ENCODE measurements at places on chromosomes 7 and 10.
A peak's percentile ranks its signal among the peaks of the same experiment; 100 is the strongest.

DNA sequence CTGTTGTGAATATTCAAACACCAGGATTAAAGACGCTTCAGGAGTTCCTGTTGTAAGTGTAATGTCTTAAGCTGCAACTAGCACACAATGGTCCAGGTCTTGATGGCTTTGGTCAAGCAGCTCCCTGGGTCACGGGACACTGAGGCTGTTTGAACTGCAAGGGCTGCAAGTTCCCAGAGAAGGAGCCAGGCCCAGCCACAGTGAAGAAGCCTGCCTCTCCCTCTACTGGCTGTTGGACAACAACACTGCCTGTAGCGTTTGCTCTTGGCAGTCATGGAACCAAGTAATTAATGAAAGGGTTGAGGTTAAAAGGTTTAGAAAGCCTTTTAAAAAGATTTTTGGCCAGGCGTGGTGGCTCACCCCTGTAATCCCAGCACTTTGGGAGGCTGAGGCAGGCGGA lies 31.9 kb upstream of the GUSB start:
- peak; percentile 32 for DNase-seq

DNA sequence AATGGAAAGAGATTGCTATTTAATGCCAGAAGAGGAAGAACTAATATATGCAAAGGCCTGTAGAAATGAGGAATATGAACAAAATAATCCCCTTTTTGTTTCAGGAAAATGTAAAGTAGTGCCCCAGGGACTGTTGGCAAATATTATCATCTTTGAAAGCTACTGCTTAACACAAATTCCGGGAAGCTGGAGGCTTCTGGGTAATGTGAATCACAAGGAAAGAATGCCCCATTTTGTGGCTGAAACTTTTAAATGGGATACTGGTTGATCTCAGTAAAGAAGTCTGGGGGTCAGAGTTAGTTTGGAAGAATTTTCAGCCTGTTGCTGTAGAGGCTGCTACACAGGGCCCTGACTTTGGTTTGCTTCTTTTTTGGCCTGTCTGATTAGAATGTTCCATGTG lies 141.0 kb downstream of the PTEN start:
- no peak for DNase-seq

GRCh38 chr10:24496906-24497305 lies 226.8 kb downstream of the ARHGAP21 start:
- no peak for DNase-seq

DNA sequence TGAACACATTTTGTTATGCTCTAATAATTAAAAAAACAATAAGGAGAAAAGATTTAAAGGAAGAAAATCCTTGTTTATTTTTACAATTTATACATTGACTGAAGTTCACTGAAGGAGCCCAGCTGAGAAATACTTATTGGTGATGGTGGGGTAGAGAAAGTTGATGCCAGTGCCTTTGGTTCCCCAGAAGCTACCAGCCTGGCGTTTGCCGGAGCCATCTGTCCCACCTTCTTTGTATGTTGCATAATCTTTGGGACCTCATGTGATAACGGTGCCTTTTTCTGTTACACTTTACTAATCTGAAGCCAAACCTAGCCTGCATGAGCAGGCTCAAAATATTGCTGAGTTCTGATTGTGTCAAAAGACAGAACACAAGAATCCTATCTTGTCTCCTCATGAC lies 22.7 kb downstream of the ZNF365 start:
- DNase-seq = no peak

DNA sequence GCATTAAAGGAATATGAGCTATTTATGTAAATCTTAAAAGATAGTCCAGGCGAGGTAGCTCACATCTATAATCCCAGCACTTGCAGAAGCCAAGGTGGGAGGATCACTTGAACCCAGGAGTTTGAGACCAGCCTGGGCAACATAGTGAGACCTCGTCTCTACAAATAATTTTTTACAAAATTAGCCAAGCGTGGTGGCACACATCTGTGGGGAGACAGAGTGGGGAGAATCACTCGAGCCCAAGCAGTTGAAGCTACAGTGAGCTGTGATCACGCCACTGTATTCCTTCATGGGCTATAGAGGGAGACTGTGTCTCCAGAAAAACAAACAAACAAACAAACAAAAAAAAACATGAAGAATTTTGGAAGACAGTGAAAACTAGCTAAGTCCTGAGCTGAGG lies 28.4 kb downstream of the HERC4 start:
- no peak for DNase-seq

DNA sequence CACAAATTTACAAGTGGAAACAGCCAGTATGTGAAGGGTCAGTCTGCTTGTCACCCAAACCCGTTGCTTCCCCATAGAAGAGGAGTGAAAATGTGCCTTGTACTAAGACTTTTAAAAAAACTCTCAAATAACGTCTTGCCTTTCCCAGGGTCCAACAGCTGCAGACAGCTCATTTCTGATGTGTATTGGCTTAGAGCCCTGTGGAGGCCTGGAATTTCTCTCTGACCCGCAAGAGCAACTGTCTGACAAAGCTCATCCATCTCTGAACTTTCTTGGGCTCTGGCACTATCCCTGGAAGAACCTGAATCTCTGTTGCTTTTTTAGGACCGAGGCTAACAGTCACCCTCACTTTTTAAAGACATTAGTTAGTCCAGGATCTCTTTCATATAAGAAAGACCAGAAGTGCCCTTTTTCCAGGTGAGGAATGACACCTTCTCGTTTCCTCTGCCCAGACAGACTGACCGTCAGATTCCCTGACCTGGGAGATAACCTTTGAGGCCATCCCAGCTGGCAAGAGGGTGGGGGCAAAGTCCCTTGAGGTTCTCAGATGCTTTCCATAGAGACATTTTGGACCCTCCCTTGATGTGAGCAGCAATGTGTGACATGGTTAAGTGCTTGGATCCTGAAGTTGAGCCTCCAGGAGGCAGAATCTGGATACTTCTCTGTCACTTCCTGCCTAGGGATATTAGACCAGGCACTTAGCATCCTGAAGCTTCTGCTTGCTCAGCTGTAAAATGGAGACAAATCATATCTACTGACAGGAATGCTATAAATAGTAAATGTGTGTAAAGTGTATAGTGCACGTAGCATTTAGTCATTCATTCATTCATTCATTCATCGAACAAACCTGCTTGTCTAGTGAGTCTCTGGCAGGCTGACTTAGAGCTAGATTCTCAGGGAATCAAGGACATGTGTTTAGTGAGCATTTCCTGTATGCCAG lies 4.5 kb upstream of the NODAL start:
- DNase-seq = no peak

- no peak for DNase-seq
Measured at GRCh38 chr7:91142743-91143142, 121.5 kb upstream of the FZD1 start.

DNA sequence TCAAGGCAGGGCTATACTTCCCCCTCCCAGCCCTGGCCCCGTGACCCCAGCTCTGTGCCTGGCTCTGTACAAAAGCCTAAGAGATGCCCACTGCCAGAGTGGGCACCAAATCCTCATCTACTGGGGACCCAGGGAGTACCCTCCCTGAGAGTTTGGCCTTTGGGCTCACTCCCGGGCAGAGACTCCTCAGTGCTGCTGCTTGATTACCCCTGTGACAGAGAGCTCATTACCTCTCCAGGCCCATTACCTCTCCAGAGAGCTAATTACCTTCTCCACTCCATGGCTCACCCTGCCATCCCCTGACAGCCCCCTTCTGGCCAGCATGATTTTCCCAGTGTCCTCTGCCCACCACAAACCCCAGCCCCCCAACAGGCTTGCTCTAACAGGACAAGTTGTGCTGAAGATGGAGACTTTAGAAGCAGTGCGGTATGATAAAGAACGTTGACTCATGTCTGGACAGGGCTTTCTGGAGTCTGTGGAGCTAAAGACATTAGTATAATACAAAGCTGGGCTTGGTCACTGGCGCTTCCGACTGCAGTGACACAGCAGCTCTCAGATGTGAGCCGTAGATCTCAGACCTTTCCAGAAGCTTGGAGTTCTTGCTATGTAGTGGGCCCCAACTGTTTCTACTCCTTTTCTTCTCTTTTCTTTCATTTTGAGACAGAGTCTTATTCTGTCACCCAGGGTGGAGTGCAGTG lies 111.3 kb upstream of the KCTD7 start:
- no peak for DNase-seq

GRCh38 chr7:79287981-79288380 lies 165.5 kb downstream of the MAGI2 start:
- DNase-seq = no peak

DNA sequence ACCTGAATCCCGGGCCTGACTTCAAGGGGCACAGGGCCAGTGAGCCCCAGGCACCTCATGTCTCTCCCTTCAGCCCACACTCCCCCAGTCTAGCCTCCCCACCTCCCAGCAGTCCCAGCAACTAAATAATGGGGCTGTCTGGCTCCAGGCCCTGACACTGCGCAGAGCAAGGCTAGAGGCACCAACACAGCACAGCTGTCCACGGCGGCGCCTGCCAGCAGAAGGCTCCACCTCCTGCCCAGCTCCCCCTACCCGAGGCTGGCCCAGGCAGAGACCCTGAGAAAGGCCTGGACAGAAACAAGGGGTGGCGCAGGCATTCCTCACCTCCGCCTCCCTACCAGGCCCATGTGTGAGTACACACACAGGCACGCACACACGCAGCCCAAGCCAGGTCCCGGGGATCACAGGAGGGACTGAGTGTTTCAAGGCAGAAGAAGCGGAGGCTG lies 6.1 kb downstream of the KCNH2 start:
- peak; percentile 69 for DNase-seq

DNA sequence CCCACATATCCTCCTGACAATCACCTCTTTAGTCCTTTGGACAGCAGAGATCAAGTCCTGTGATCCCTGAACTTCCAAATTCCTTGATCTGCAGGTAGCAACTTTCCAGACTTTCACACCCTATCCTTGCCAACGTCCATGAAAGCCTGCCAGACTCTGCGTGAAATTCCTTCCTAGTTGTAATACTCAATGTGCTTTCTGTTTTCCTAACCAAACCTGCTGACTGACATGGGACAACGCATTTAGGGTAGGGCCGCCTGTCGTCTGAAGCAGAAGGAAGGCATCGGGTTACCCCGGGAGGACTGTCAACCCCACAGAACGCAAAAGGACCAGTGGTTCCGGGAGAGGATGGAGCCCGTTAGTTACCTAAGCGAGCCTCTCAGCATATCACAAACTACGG lies 23.9 kb downstream of the ITGA8 start:
- no peak for DNase-seq

GRCh38 chr7:136033413-136034031 lies 56.4 kb upstream of the MTPN start:
- peak; percentile 16 for DNase-seq

- no peak for DNase-seq
Measured at GRCh38 chr7:33842150-33842549, 63.2 kb upstream of the BMPER start.

DNA sequence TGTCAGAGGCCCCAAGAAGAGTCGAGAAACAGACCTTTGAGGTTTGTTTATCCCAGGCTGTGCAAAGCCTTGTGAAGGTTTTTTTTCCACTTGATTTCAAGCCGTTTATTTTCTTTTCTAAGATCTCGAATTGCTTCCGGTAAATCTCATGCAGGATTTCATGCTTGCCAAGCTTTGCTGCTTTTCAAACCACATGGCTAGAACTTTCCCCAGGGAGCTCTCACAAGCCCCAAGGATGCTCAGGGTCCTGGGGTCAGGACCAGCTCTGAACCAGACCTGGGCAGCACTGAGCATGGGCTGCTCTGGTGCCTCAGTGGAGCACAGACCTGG lies 48.0 kb upstream of the AQP1 start:
- DNase-seq = no peak

GRCh38 chr10:75358835-75359421 lies 42.6 kb downstream of the ZNF503 start:
- no peak for DNase-seq

DNA sequence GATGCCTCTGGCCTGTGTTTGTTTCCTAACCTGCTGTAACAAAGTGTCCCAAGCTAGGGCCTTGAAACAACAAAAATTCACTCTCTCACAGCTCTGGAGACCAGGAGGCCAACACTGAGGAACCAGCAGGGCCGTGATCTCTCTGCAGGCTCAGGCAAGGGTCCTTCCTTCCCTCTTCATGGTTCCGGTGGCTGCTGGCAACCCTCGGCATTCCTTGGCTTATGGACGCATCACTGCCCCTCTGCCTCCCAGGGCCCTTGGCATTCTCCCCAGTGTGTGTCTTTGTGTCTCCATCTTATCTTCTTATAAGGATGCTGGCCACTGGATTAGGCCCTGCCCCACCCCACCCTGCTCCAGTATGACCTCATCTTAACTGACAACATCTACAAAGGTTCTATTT lies 17.0 kb downstream of the CNPY1 start:
- no peak for DNase-seq

DNA sequence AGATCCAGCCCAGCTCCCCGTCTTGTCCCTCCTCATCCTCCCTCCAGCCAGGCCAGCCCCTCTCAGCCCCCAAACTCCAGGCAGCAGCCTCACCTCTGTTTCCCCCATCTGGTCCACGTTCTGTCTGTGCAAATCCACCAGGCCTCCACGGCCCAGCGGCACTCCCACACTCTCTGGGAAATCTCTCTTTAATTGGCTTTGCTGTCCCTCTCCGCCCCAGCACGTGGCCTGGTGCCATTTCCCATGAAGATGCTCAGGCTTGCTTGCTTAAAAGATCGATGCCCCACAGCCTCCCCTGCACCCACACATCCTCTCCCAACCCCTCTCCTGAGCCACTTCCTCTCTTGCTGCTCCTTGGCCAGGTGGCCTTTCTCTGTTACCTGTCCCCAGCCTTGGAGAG lies 39.3 kb downstream of the PRF1 start:
- DNase-seq = no peak

DNA sequence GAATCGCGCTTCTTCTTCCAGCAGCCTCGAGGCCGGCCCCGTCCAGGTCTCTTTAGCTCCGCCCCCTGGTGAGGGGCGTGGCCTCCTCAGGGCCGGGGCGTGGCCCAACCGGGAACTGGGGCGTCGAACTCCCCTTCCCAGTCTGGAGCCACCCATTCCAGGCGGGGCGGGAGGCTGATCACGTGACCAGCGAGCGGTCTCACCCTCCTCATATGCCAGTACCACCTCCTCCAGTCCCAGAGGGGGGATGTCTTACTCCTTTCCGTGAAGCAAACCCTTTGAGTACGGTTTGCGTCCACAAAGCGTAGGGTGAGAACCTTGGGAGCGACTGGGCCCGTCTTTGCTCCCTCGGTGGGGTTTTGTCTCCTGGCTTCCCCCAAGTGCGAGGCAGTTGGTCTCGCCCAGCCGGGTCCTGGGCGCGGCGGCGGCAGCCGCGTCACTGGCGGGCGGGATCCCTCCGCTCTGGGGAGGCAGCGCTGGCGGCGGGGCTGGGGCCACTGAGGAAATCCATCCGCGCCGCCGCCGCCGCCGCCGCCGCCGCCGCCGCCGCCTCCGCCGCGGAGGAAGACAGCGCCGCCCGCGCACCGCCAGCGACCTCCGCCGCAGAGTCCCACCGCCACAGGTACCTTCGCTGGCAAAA lies at the start of gene GNB2:
GNB2 (plus strand) TSS at position 439 of the 640 bp plus-strand sequence. CDS start 2,526 bp downstream, outside the sequence.
- DNase-seq = peak; percentile 100

- DNase-seq = peak; percentile 74
Measured at GRCh38 chr7:55019191-55019690, 424 bp downstream of the EGFR start.

Data from transverse colon (tissue), 4 donors.